ENCODE measurements at places on chromosomes 5 and 9.

DNA sequence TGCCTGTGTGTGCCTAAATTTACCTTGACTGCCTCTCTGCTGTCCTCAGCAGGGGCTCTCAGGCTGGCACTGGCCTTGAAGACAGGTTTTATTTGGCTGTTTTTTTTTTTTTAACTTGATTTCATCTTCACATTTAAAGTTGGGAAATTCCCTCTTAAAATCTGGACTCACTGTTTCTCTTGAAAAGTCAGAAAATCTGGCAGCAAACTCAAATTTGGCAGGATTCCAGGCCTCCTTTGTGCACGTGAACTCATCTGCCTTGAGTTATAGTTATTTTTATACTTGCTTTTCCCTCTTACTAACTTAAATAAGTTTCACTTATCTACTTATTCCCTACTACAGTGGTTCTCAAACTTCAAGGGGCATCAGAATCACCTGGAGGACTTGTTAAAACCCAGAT is 118.4 kb upstream of the MAP3K1 start:
- no peak for DNase-seq

DNA sequence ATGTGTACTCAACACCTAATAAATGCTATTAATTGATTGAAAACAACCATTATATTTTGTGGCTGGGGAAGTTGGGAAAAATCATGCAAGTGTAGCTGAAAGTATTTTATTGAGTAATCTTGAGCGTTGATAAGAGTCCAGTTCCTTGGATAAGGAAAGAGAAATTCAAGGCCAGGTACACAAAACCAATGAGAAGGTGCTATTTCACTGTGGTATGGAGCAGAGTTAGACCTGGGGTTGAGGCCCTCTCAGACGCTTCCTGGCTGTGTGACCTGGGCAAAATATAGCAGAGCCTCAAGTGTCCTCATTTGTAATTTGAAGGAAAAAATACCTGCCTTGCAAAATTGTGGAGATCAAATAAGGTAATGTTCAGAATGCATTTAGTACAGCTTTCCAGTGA is 50.1 kb downstream of the GALNT10 start:
- no peak for DNase-seq

- no peak for DNase-seq
Observed at GRCh38 chr9:123564652-123565051, 208.7 kb downstream of the CRB2 start.

DNA sequence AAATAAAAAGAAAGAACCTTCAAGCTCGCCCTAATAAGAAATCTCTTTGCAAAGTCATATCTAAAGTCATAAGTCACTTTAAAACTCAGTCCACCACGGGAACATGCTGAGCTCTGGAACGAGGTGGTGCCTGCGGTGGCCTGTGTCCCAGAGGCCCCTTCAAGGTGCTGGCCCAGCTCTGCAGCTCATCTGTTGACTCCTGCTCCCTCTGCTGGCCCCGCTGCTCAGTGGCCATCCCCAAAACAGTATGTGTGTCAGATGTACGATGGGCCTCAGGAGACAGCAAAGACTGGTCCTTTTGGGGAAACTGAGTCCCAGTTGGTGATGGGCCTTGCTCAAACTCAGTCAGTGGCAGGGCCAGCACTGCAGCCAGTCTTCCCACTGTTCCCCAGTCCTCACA is 22.8 kb upstream of the FOXB2 start:
- no peak for DNase-seq

DNA sequence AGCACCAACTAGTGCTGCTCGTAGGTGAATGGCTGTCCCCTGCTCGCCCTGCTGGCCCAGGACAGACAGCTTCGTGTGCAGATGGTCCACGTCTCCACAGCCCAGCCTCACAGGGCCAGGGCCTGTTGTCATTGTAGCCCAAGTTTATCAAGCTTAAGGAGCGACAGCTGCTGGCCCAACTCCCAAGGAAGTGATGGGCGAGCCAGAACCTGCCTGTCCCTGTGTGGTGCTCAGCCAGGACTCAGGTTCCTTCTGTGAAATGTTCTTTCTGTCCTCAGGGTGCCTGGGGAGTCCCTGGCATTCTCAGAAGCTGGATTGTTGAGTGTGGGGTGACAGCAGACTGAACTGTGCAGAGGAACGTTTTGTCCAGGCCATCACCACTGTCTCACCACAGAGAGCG is 16.4 kb downstream of the TRIP13 start:
- no peak for DNase-seq

DNA sequence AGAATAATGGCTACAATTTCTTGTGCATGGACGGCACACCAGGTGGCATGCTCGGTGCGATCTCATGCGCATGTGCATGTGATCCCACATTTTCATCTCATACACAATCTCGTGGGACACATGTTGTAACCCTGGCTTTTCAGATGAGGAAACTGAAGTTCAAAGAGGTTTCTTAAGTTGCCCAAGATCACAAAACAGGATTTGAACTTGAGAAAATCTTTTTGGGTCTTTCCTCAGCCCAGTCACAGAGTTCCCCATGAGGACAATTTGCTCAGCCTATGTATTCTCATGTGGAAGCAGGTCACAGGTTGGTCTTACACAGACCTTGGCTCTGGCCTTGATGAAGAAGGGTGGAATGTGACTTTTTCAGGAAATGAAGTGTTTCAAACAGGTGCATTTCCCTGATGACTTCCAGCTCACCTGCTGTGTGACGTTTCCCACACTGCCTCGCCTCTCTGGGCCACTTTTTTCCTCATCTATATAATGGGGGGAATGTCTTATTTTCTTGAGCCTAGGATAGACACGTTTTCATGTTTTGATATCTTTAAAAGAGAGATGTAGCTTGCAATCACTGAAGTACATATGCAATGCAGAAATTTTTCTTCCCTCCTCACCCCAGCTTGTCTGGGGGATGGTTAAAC is 7.1 kb upstream of the ORM1 start:
- DNase-seq, result no peak

DNA sequence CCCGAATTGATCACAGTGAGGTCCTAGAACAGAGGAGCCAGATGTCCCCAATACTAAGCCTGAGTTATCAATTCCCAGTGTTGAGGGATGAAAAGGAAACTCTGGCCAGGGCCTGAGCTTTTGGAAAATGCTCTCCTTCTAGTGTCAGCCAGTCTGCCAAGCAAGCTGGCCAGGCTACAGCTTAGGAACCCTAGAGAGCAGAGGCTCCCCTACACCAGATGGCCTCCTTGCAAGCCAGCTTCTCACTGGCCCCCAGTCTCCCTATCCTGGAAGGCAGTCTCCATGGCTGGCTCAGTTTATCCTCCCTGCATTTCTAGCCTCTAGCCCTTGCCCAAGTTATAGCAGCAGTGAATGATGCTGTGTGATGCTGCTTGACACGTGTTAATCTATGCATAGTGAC is 204.7 kb upstream of the WWC1 start:
- DNase-seq, result no peak

- DNase-seq, result no peak
Observed at GRCh38 chr5:73381590-73382400, 66.8 kb downstream of the FOXD1 start.

- no peak for DNase-seq
Observed at GRCh38 chr9:73531658-73532057, 380.0 kb downstream of the ANXA1 start.

GRCh38 chr9:111237447-111237846 is 92.6 kb downstream of the OR2K2 start:
- DNase-seq, result no peak

DNA sequence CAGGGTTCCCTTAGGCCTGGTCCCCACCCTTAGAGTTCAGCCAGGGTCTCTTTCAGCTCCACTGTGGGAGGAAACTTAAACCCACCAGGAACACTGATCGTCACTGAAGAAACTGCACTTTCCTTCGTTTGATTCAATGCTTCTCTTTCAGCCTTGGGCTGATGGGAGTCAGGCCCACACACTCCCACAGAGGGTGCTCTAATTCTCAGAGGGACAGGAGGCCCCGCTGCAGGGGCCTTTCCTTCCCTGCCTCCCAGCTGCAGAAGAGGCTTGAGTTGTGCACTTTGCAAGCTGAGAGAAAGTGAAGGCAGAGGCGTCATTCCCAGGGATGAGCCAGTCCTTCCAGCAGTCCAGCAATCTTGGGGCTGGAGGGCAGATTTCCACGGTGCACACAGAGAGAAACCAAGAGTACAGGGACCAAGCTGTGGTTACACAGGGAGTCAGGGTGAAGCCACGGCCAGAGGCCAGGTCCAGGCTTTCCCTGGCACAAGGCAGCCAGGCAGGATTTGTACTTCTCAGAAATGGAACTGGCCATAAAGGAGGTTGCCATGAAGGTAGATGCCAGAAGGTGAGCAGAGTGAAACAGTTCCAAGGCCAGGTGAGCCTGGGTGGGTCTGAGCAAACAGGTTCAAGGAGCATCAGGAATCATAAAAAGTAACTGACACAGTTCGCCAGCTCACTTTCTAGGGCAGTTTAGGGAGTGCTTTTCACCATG is 10.4 kb upstream of the GLIPR2 start:
- DNase-seq, result no peak

GRCh38 chr5:11273180-11273903 is 512.3 kb upstream of the DAP start:
- peak; percentile 7 for DNase-seq

DNA sequence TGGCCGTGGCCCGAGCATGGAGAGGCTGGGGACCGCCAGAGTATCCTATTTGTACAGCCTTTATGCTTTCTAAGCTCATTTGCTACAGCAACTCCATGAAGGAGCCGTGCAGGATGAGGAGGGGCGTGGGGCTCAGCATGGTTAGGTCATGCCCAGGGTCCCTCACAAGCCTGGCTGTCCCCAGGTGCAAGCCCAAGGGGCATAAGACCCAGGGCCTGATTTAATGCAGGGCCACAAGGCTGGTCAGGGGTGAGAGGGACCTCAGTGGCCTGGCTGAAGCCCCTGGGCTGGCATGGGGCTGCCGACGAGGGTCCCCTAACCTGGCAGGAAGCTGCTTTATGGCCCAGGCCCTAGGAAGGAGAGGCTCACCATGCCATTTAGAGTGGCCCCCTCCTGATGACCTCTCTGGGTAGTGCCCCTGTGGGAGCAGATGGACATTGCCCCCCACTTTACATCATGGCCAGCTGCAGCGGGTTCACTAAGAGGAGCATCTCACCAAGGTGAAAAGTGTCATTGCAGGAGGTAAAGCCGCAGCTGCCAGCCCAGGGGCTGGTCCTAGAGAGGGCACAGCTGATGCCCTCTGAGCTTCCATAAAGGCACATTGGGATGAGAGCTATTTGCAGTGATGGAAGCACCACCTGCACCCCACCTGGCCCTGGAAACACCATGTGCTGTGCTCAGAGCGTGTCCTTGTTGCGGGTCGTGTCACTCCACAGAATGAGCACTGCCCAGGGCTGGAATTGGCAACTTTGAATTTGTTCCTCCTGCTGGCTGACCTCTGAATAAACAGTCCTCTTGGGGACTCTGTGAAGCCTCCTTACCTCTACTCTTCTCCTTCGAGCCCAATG is 58.9 kb downstream of the ZNF618 start:
- no peak for DNase-seq
